ENCODE measurements at places on chromosomes 2 and 18.

- no peak for DNase-seq
These were observed 176.6 kb upstream of the KLHL29 start for GRCh38 chr2:23208339-23208738.

GRCh38 chr2:71004857-71005256 is 10.2 kb upstream of the TEX261 start:
- no peak for DNase-seq

DNA sequence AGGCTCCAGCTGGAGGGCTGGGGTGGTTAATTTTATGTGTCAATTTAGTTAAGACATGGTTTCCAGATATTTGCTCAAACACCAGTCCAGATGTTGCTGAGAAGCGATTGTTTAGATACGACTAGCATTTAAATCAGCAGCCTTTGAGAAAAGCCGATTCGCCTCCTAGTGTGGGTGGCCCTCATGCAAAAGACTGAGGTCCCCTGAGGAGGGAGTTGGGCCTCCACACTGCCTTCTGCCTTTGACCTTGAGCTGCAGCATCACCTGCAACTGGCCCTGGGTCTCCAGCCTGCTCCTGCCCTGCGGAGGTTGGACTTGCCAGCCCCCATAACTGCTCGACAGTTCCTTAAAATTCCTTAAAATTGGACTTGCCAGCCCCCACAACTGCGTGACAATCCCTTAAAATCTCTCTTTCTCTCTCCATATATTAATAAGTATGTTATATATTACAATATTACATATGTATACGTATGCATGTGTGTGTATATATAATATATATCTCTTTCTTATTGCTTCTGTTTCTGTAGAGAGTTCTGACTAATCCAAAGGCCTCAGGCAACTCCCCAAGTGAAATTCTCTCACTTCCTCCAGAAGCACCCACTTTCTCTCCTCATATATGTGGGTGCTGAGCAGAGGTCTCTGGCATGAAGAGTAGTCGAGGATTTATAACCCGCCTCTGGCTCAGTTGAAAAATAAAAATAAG is 14.4 kb downstream of the FBLN7 start:
- no peak for DNase-seq

DNA sequence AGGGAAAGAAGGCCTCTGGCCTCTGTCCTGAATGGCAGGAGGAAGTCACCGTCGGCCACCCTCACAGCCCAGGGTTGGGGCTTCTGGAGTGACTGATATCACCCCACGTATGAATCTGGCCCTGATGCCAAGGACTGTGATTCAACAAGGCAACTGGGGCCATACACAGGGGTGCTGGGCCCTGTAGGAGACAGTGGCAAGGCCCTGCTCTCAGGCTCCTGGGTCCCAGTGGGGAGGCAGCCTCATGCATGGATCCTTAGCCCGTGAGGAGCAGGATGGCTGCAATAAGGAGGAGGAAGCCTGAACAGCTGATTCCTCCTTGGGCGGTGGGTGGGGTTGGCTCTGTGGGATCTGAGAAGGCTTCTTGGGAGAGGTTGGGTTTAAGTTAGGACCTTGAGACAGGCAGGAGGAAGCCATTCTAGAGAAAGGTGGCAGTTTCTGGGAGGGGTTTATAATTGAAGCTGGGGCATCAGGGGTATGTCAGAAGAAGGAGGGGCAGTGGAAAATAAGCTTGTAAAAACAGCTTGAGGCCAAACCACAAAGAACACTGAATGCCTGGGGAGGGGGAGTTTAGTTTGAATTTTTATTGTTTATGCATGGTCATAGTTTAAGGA is 42.8 kb upstream of the LAPTM4A start:
- no peak for DNase-seq

DNA sequence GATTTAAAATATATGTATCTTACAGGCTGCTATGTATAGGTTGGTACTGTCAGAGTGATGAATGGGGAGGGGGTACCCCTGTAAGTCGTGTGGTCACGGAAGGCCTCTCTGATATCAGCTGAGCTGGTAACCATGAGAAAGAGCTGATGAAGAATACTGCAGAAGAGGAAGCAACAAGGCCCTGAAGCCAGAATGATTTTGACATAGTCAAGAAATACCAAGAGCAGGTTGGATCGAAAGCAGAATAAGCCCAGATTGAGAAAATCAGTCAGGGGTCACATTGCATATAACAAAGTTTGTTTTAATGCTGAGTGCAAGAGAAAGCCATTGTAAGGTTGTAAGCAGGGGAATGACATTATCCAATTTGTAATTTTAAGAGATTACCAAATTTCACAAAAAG is 57.3 kb downstream of the UNC50 start:
- no peak for DNase-seq
